Stimulated activated CD8-positive, alpha-beta memory T cell treated with anti-CD3 and anti-CD28 coated beads, Interleukin-7, amount 100 ng/mL, for 24 hours (primary cell): ENCODE measurements at places on chromosomes 2 and 18.

DNA sequence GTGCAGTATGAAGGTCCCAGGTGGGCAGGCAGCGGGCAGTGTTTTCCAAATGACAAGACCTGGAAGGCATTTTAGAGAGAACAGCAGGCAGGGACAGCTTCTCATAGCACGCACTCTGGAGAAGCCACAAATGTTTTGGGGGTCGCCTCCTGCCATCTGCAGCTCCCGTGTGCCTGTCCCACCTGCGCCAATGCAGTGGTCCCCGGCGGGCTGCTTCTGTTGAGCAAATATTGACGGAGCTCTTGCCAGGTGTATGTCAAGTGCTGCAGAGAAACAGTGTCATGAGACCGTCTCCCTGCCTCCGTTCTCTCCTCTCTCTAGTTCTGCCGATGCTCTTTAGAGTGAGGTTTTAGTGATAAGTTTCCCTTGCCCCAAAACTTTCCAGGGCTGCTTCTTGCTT lies 174.8 kb downstream of the LDLRAD4 start:
- no peak for DNase-seq

DNA sequence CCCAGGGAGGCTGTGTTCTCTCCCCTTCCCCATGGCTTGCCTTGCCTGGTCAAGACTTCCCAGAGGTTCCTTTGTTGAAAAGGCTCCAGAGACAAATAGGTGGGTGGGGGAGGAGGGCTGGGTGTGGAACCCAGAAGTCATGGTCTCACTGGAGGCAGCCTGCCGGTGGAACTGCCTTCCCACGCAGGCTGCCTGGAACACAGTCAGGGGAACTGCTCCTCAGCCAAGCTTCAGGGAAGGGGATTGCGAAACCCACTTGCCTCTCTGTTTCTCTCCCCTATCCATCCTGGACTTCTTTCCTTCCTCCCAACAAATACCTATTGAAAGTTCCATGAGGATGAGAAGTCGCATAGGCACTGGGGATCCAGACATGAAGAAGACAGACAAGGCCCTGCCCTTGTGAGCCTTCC lies 31.6 kb downstream of the MARCO start:
- no peak for DNase-seq

DNA sequence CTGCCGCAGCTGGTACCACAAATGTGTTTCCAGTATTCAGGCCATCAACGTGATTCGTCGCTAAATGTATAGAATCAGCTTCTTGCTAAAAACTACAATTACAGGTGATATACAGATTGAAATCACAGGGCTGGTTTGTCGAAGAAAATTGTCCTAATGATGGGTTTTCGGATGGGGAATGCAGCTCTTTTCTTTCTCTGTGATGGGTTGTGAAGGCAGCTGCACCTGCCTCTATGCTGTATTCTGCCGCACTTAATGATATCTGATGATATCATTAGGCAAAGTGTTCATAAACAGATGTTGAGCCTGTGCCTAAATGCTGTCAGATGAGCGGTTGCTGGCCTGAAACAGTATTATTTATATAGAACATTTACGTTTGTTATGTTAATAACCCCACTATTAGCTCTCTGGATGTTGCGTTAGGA lies 218.1 kb downstream of the ARHGAP15 start:
- DNase-seq = no peak

- DNase-seq = no peak
These were observed 31.2 kb downstream of the RAB1A start for GRCh38 chr2:65098741-65099140.

DNA sequence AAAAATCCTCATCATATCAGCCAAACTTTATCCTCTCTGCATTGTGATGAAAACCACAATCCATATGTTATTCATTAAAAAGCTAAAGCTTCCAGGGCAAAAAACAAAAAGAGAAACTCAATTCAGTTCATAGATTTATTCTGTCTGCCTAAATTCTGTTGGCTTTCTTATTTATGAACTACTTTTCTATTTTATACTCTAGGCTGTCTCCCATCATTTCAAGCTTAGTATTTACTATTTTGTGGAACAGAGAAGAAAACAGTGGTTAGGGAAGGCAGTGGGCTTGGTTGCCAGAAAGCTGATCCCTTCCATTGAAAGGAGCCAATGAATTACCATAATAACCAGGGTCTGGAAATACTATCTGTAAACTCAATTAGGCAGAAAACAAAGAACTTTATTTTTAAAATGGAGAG lies 71.8 kb downstream of the RAPH1 start:
- DNase-seq = no peak

DNA sequence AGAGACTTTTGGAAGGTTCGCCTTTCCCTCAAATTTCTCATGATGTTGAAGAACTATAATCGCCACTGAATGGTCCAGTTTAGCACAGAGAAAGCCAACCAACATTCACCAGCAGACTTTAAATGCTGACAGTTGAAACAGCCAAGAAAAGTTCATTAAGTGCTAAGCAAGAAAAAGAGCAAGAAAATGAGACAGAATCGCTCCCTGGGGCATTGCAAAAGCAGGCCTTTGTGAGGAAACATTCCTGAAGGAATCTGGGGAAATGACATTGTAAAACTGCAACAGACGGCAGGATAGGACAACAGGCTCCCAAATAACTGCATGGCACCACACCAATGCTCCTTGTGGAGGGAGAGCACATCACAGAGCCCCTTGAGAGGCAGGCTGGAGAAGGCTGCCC lies 269.3 kb upstream of the ID2 start:
- no peak for DNase-seq

DNA sequence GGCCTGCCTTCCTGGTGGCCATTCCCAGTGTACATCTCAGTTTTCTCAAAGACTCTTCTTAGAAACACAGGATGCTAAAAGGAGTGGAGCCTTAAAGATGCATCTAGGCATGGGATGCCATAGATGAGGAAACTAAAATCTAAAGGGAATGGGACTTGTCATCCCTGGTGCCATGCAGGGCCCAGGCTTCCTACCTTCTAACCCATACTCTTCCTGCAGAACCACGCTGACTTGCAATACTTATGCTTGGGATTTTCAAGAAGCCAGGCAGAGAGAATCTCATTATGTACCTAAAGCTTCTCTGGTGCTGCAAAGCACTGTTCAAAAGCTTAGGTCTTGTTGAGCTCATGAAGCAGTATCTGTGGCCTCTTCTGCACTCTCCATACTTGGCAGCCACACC lies 329.1 kb downstream of the CYRIA start:
- DNase-seq = no peak

- DNase-seq = no peak
These were observed 41.5 kb upstream of the APCDD1 start for GRCh38 chr18:10412933-10413332.

DNA sequence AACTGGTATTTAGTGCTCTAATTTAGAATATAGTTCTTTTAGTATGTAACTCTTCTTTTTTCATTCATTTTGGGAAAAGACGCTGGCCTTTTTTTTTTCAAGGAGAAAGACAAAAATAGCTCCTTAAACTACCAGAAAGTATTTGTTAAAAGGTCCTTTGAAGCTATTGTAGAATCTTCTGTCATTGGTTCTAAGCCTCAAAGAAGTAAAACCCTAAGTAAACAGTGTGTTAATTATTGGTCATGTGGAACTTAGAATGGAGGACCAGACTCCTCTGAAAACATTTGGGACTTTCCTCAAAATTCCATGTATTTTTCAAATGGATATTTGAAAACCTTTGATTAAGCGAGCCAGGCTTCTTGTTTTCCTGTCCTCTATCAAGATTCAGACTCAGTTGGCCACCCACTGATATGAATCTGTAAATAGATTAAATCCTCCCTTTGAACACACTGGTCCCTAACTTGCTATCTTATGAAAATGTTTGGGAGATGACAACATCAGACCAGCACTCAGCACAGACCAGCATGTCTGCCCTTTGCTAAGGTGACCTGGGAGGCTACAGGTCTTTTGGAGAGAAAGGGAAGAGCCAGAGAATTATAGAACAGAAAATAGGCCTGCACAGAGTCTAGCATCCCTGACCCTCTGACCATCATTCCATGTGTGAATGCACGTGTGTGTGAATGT lies 120.3 kb upstream of the GATA6 start:
- no peak for DNase-seq

- DNase-seq = no peak
These were observed 20.3 kb upstream of the EHBP1 start for GRCh38 chr2:62685256-62685655.

GRCh38 chr18:74430231-74430630 lies 26.9 kb downstream of the DIPK1C start:
- DNase-seq = no peak

DNA sequence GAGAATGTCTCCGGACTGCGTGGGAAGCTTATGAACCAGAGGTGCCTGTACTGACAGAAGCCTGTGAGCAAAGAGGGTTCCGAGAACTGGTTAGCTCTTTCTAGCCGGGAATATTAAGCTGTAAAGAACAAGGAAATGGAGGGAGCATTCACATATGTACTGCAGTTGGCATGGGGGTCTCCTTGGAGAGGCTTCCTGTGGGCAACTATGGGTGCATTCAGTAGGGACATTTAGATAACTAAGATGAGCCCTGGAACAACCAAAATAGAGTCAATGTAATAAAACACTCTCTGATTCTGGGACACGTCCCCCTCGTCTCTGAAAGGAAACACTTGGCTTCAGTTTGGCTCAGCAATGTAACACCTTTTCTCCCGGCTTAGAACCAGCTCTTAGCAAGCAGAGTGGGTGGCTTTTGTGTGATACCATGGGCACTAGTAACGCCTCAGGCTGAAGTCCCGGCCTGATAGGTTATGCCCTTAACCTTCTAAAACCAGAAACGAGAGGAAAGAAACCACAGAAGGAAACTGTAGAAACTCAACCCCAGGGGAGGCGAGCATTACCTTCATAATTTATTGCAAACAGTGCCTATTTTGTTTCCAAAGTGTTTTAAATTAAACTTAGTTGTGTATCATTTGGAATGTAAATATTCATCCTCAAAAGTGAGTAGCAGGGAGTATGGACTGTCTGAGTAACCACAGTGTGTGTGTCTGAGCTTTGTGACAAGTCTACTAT lies 48.8 kb upstream of the LPIN2 start:
- DNase-seq = no peak

- no peak for DNase-seq
These were observed 6.5 kb downstream of the SLC66A3 start for GRCh38 chr2:11161747-11162146.

GRCh38 chr2:95004287-95004686 lies 21.2 kb upstream of the MAL start:
- no peak for DNase-seq

- no peak for DNase-seq
These were observed 85.8 kb downstream of the LIPG start for GRCh38 chr18:49647496-49648168.

DNA sequence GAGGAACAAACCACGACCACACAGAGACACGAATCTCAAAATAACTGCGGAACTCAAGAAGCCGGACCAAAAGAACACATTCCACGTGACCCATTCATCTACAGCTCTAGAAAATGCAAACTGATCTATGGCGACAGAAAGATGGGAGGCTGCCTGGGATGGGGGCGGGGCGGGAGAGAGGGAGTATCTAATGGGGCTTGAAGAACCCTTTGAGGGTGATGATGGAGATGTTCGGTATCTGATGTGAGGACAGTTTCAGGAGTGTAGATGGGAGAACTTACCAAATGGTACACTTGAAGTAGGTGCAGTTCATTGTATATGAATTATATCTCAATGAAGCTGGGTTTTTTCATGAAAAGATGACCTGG lies 34.6 kb upstream of the KLF11 start:
- DNase-seq = no peak

DNA sequence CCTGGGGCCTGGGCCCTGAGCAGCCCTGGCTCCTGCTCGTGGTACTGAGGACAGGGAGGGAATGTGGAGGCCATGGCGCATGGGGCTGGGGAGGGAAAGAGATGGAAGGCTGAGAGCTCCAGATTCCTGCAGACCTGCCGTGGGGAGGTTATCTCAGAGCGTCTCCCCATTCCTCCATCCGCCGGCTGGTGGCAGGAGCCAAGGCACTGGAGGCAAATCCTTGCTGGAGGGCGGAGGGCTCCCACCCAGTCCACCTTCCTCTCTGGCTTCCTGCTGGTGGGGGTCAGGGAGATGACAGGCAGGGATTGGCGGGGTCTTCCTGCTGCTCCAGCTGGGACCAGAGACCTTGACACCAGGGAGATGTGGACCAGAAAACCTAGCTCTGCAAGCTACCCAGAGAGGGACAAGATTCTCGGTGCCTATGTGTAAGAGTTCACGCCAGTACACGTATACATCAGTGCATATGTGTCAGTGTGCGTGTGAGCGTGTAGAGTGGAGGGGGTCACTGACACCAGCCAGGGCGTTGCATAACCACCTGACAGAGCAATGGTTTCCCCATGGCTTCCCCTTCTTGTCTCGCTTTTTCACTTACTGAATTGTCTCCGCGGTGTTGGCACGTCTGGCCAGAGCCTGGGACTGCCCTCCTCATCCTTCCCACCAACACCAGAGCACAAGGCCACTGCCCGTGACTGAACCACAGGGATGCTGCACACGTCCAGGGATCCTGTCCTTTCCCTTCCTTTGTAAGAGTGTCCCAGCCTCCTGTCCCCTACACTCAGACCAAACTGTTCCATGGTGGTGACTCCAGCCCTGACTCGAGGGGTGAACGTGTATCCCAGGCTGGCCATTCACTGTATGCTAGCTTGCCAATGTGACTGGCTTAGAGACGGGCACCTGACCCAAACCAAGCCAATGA lies 15.8 kb upstream of the SEMA4C start:
- no peak for DNase-seq

- DNase-seq = no peak
These were observed 47.7 kb downstream of the ZC3H15 start for GRCh38 chr2:186533717-186534116.

GRCh38 chr2:66456183-66457041 lies 21.5 kb downstream of the MEIS1 start:
- no peak for DNase-seq

- DNase-seq = no peak
These were observed 9.4 kb upstream of the ZNF512 start for GRCh38 chr2:27573452-27573851.

DNA sequence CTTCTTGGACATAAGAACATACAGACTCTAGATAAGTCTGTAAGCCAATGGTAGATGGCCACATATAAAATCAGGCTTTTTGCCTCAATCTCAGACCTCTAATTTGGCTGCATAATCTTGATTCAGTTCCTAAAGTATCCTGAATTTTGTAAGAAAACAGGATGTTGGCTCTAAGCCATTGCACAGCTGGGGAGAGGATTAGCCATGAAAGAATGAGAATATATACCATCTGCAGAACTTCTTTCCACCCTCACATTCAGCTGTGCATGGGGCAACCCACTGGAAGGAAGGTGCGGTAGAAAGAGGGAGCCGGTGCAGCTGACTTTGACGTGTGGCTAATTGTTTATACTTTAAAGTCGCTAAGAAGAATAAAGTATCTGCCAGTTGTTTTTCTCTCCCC lies 1061.6 kb upstream of the FAM98A start:
- DNase-seq = no peak

- DNase-seq = no peak
These were observed 3.1 kb downstream of the ARHGAP25 start for GRCh38 chr2:68737711-68738110.
